ENCODE measurements at places on chromosomes 16 and 17.

DNA sequence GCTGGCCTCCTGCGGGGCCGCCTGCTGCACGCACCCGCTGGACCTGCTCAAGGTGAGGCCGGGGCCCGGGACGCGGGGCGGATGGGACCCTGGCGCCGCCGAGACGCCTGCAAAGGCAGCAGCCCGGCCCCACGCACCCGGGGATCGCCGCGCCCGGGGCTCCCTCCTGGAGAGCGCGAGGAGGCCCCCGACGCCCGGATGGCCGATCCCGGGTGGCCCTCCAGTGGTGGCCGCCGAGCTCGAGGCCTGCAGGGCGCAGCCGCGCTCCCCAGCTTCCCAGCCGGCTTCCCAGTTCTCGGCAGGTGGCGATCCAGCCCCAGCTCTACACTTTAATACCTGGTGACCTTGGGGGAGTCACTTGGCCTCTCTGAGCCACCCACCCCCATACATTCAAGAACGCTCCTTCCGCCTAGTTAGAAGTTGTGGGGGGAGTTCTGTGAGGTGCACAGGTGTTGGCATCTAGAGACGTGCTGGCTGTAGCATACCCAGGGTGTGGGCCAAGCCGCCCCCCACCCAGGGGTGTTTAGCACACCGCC, 452 bp downstream of the SLC25A10 start:
- DNase-seq: no peak

- DNase-seq: no peak
Measured at GRCh38 chr16:89364606-89365005, 125.8 kb downstream of the ANKRD11 start.

DNA sequence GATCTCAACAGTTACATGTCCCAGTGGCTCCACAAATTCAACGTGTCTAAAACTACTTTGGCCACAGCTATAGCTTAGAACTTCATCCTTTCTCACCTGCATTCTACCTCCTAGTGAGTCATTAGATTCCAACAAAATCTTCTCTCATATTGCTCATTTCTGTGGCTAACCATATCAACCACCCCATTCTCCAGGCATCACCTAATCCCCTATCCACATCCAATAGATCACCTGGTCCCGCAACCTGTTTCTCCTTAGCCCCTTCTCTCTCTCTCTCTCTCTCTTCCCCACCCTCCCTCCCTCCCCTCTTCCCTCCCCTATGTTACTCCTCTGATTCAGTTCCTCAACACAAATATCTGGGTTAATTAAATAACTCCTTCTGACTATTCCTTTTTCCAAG, 64.6 kb downstream of the ANKFN1 start:
- DNase-seq: no peak

- no peak for DNase-seq
Measured at GRCh38 chr17:46044286-46044928, 45.4 kb downstream of the STH start.

GRCh38 chr17:46874906-46875305, 23.5 kb downstream of the WNT9B start:
- no peak for DNase-seq
